ENCODE measurements at places on chromosomes 13 and 19.

GRCh38 chr13:99085808-99086266, 108.0 kb upstream of the DOCK9 start:
- peak; percentile 57 for DNase-seq

DNA sequence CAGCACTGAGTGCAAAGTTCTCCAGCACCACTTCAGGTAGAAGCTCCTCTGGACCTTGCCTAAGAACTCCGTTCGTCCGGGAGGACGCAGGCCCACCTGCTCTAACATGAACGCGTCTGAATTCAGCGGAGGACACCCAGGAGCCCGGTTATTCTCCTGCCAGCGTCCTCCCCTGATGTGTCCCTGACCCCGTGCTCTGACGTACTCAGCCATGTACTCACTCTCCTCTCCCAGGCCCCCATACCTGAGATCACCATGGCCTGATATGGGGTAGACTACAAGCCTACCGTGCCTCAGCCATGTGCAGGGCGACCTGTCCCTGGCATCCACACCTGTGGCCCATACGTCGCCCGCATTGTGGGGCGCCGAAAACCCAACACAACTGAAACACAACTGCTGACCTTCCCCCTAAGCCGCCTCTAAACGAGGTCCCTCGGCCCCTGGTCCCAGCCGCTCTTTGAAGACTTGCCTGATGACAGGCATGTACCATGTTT, 744 bp upstream of the ZNF584 start:
- DNase-seq, result no peak

DNA sequence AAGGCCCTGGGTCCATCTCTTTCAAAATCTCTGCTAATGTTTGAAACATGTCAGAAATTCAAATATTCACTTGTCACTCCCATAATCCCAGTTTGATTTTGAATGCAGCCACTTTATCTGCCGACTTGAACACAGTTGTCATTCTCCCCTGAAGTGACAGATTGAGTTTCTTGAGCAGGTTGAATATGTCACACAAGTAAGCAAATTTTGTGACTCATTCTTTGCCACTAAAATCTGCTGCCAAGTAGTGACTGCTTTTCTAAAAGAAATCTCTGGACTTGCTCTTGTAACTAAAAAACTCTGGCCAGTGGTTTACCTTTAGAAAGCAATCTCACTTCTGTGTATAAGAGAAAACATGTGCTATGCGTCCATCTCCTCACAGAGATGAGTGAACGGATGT, 357.1 kb downstream of the LMO7 start:
- DNase-seq, result no peak

DNA sequence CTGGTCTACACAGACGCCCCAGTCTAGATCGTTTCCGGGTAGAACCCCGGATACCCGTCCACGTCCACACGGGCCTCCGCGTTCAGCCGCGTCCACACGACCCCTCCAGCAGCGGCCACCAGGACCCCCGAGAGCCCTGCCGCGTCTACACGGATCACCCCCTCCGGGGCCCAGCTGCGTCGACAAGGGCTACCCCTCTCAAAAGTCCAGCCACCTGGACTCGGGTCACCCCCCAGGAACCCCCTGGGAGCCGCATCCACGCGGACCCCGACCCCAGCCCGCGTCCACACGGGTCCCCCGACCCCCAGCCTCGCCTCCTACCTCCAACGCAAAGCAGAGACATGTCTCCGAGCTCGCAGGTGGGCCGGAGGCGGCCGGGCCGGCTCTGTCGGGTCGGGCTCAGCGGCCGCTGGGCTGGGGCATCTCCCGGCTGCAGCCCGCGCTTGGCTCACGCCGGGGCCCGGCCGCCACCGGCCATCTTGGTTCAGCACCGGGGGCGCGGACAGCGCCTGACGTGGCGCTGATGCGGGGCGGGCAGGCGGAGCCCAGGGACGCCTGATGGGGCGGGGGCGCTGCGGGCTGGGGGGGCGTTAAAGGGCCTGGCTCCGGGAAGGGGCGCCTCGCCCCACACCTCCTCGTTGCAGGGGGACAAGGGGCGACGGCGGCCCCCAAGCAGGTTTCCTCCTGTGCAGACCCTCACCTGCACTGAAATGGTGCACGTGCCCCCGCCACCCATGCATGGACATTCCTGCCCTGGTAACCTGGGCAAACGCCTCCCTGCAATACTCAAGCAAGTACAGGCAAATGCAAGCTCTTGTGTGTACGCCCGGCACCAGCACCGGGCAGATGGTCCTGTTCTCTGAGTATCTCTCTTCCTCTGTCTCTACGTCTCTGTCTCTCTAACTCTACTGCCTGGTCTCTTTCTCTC, at the start of gene UNC13A:
TSS of gene UNC13A (minus strand) at position 498 of the 928 bp plus-strand sequence. CDS start at position 343, 155 bp downstream.
- no peak for DNase-seq

DNA sequence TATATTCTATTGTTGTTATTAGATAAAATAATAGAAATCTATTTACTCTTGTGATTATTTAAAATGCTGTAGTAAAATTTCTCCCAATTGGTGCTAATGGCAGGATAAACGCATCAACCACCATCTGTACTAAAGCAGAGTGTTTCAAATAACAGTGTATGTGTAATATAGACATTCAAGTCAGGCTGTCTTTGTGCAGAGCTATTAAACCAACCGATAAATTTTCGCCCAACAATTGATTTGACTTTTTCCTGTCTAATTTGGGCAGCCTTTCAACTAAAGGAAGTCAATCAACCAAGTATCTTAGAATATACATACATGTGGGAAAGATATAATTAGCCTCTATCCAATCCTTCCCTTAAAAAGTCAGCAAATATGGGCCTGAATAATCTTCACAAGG, 5.8 kb downstream of the AMER2 start:
- DNase-seq, result no peak

- DNase-seq, result no peak
These were observed 128.6 kb downstream of the USP12 start for GRCh38 chr13:27043013-27043412.

GRCh38 chr13:60448907-60449510, 52.0 kb downstream of the TDRD3 start:
- DNase-seq, result no peak

DNA sequence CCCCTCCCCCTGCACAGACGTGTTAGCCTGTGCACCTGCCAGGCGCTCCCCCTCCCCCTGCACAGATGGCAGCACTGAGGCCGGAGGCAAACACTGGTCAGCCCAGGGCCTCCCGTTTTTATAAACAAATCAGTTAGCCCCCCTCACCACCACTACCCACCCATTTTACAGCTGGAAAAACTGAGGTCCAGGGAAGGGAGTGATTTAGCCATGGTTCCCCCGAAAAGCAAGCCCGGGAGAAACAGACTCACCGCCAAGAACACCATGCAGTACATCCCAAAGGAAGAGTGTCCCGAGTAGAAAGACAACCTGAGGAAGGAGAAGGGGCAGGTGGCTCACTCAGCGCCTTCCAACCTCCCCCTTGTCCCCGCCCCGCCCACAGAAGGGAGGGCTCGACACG, 8.7 kb downstream of the PLPP2 start:
- no peak for DNase-seq

- DNase-seq, result no peak
These were observed 6.0 kb upstream of the FREM2 start for GRCh38 chr13:38680912-38681311.

- DNase-seq, result no peak
These were observed 38.7 kb downstream of the PBX4 start for GRCh38 chr19:19579533-19580361.

DNA sequence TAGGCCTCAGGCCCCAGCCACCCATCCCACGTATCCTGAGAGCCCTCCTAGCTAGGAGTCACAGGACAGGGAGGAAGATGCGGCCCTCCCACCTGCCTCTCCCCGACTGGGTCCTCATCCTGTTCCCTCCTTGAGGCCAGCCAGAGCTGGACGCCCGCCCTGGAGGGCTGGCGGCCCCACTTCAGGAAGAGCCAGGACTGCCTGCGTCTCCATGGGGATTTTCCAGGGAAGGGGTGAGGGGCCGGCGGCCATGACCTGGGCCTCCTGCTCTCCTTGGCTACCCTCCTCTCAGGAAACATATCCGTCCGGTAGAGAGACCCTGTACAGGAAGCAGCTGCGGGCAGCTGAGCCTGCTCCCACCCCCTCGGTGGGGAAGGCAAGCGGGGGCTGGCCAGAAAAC, 11.3 kb upstream of the PRKD2 start:
- DNase-seq, result peak; percentile 70

DNA sequence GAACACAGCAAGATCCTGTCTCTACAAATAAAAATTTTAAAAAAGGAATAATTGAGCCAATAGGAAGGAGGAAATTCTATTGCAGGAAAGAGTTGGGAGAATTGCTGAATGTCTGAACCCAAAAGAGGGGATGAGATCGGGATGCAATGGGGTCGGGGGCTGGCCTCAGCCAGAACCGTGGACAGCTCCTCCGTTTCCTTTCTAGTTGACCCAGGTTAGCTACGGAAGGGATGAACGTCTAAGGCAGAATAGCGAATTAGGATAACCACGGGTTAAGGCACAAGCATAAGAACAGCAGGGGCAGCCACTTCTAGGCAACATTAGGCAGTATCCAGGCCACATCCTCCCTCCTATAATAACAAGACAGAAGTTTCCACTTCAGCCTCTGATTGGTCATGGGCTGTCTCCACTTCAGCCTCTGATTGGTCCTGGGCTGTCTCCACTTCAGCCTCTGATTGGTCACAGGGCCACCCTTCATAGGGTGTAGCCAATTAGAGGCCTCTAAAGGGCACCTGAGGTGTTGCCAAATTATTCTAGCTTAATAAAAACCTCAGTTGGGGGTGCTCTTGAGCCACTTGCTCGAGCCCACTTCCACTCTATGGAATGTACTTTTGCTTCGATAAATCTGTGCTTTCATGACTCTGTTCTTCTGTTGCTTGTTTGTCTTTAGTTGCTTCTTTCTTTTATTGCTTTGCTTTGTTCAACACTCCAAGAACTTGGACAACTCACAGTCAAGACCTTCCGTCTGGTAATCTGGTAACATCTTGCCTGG, 24.9 kb upstream of the TPM4 start:
- DNase-seq, result no peak

- no peak for DNase-seq
These were observed 12.9 kb upstream of the NFIC start for GRCh38 chr19:3353493-3353892.

- DNase-seq, result peak; percentile 84
These were observed 2.2 kb downstream of the NAXD start for GRCh38 chr13:110617321-110618072.

GRCh38 chr19:6216996-6217751, 62.6 kb downstream of the MLLT1 start:
- DNase-seq, result peak; percentile 24

GRCh38 chr13:43848001-43848649, 31.4 kb downstream of the CCDC122 start:
- no peak for DNase-seq

DNA sequence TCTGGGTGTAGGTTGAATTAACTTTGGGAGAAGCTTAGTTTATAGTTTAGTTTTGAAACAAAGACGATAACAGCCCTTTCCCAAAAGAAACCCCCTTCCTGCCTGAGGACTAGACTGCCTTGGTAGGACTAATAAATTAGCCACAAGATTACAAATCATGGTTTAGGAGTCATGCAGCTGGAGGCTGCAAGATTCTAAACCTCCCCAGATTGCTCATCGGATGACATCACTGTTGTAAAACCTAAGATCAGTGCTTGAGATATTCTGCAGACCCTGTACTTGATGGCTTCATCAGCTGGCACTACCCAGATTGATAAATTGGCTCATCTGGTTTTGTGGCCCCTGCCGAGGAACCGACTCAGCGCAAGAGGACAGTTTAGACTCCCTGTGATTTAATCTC, 35.9 kb upstream of the MPHOSPH8 start:
- no peak for DNase-seq

GRCh38 chr13:110816500-110816899, 98.4 kb downstream of the ANKRD10 start:
- no peak for DNase-seq

DNA sequence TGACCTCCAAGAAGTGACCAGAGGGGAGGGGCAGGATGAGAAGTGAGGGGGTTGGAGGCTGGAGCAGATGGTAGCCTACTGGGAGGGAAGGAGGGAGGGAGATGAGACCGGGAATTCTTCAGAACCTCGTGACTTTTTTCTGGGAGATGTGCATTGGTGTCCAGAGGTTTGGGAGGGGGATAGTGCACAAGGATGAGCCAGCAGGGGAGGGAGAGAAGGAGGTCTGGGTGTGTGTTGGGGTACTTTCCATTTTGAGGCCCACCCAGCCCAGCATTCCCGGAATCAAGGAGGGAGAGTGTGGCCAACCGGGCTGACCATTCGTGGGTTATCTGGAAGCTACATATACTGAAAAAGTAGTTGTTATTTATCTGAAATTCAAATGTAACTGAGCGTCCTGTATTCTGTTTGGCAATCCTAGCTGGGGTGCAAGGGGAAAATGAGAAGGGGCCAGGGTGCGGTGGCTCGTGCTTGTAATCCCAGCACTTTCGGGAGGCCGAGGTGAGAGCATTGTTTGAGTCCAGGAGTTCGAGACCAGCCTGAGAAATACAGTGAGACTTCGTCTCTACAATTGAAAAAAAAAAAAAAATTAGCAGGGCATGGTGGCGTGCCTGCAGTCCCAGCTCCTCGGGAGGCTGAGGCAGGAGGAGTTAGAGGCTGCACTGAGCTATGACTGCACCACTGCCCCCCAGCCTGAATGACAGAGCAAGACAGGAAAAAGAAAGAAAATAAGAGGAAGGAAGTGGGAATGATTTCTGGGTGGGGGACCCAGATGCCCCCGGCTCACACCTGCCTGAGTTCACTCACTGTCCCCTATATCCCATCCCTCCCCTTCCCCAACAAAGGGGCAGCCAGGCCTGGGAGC, 4.4 kb upstream of the C3 start:
- peak; percentile 35 for DNase-seq

DNA sequence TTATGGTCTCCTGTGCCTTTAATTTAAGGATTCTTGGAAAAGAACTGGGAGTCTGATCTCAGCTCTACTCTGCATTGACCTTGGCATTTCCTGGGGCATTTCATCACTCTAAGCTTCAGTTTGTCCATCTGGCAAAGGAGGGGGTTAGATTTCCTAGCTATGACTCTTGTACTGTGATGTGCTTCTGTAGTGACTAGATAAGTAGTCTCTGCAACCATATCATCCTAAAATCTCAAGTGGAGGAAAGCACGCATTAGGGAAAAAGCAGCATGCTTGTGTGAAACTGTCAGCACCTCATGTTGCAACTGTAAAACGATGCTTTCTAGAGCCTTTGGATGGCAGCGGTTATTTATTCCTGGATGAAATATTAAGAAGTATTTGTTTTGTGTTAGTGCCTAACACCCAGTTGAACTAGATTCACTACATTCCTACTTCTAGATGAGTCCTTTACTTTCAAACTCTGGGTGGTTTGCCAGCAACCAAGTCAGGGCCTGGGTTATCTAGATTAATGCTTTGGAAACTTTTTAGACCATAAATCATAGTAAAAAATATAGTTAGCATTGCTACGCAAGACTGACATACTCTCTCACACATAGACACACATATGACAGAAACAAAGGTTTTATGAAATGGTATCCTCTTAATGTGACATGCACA, 6.8 kb downstream of the WDFY2 start:
- no peak for DNase-seq

GRCh38 chr19:42291435-42291810, 10.5 kb upstream of the PRR19 start:
- no peak for DNase-seq

DNA sequence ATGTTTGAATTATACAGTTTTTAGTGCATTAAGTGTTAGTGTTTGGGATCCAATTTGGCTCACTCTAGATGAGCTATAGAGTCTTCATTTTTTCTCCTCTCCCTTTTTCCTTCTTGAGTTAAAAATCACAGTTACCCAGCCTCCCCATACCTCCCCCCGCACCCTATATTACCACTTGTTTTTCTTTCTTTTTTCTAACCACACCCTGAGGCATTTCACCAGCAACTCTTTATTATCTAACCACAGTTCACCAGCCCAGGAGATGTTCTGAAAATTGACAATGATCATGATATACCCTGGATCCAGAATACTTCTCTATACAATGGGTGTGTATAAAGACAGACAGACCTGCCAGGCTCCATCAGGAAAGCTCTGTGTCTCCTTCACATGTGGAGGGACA, 86.5 kb upstream of the UBL3 start:
- no peak for DNase-seq

All from right lobe of liver (tissue), 6 donors.